ENCODE measurements at places on chromosomes 16 and 17.

GRCh38 chr17:43428524-43428923, 29.7 kb downstream of the ARL4D start:
- DNase-seq: no peak

GRCh38 chr17:19457830-19458271, 46.8 kb downstream of the RNF112 start:
- no peak for DNase-seq

- DNase-seq: no peak
Measured at GRCh38 chr16:30092373-30093010, 768 bp upstream of the TBX6 start.

DNA sequence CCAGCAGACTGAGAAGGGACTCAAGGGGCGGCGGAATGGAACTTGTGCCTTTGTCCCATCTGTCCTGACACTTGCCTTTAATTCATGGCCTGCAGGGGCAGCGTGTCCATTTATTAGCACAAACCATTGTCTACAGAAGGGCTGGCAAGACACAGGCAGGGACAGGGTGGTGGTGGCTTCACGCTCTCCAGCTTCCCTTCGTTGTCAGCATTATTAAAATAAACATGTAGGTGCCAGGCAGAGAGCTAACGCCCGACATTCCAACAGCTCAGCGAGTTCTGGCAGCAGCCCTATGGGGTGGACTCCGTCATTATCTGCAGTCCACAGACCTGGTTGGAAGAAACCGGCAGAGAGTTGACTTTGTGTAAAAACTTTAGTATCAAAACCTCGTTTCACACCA, 16.3 kb downstream of the DNAI2 start:
- DNase-seq: no peak

GRCh38 chr16:83925095-83925905, 26.4 kb downstream of the MLYCD start:
- DNase-seq: no peak

- DNase-seq: no peak
Measured at GRCh38 chr17:34840750-34841149, 120.5 kb downstream of the CCT6B start.

- DNase-seq: no peak
Measured at GRCh38 chr16:48323783-48324775, 61.1 kb downstream of the SIAH1 start.

- no peak for DNase-seq
Measured at GRCh38 chr17:58277802-58278595, 2.7 kb downstream of the MPO start.

- DNase-seq: no peak
Measured at GRCh38 chr17:34411646-34412421, 48.8 kb upstream of the CCL1 start.

DNA sequence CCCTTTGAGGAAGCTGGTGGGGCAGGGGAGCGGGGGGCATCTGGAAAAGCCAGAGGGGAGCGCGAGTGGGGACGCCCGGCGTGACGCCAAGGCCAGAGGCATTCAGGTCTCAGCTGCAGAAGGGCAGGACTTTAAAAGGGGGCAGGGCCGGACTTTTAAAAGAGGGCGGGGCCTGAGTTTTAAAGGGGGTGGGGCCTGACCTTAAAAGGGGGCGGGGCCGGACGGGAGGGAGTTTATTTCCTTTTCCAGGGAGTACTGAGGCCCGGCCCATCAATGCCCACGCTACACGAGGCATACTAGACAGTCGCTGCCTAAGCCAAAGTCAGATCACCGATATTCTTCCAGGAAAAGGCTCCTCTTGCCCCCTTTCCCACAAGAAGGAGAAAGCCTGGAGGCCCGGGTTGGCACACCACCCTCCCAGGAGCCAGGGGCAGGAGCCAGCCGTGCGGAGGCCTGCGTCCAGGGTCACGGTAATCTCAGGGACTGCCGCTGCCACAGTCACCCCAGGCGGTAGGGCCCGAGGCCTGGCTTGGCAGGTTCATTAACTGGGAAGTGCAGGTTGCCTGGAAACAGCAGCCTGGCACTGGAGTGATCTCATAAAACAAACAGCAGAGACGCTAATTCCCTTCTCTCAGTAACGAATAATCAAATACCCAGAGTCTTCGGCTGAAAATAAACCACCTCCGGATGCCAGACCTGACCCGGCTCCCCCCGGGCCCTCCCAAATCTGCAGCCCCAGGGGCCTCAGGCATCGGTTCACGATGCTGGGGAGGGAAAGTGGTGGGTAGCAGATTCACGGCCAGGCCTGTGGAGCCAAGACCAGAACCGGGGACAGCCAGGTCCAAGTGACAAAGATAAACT, 90.7 kb downstream of the TIMM22 start:
- no peak for DNase-seq

GRCh38 chr16:13181432-13181831, 280.0 kb downstream of the SHISA9 start:
- DNase-seq: no peak

DNA sequence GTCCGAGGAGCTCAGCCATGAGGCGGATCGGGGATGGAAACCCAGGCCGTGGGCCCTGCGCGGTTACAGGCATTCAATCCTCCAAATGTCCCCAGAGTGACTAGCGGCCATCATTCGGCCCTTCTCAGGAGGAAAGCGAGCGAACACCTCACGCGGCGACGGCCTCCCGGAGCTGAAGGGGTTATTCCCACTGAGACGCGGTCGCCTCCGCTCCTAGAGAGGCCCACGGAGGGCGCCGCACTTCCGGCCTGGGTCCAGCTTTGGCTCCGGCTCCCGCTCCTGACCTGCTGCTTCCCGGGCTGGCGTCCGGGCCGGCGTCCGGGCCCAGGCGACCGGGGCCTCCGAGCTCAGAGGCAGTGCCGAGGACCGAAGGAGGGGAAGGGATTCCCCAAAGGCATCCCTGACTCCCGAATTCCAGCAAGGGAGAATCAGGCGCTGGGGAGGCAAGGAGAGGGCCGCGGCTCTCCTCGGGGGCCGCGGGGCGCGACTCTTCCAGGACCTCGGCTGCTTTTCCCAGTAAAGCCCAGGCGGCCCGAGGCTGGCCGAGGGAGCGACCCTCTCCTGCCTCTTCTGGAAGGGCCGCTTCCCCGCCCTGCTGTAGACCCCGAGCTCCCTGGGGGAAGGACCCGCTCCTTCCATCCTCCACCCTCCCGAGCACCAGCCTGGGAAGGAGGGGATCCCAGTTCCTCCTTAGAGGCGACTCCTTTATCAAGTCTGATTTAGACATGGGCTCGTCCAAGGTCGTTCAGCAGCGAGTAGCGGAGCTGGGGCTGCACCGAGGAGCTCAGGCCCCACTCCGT, 18.6 kb upstream of the ZNF629 start:
- DNase-seq: peak; percentile 33

DNA sequence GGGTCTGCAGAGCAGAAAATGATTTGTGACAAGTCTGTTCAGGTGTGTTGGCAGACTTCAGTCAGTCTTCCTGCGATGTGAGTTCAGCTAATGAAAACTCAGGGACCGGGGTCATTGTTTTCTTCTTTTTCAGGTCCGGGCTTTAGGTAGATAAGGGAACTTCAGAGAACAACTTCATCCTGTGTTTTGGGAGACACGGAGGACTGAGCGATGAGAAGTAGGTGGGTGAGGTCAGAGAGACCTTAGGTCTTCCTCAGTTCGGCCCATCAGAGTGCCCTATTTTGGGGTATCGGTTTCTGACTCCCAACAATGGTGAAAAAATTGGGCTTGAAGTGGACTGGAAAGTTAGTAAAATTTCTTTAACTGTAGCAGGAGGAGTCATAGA, 88.9 kb upstream of the ATF7IP2 start:
- DNase-seq: no peak

Data from activated T-cell treated with anti-CD3 and anti-CD28 coated beads for 4 hours (primary cell).